ENCODE measurements at places on chromosomes 2 and 18.

GRCh38 chr2:9753276-9753600, 90.0 kb upstream of the TAF1B start:
- peak overlapping the region; percentile 83 for H3K27ac ChIP-seq
- peak overlapping the region; percentile 62 for H3K4me3 ChIP-seq
- H3K36me3 ChIP-seq = no peaks in the 10 kb centered on the region
- H3K4me1 ChIP-seq = peaks cover 60% of the 10 kb centered on the region
- DNase-seq = peak; percentile 54
- H3K27me3 ChIP-seq = peaks cover 50% of the 10 kb centered on the region

- H3K36me3 ChIP-seq = no peaks in the 10 kb centered on the region
- no peaks in the 10 kb centered on the region for H3K27me3 ChIP-seq
- H3K27ac ChIP-seq = no peak overlapping the region
- DNase-seq = no peak
- H3K4me1 ChIP-seq = no peaks in the 10 kb centered on the region
- H3K4me3 ChIP-seq = no peak overlapping the region
Measured at GRCh38 chr18:7068871-7069590, 48.6 kb downstream of the LAMA1 start.

DNA sequence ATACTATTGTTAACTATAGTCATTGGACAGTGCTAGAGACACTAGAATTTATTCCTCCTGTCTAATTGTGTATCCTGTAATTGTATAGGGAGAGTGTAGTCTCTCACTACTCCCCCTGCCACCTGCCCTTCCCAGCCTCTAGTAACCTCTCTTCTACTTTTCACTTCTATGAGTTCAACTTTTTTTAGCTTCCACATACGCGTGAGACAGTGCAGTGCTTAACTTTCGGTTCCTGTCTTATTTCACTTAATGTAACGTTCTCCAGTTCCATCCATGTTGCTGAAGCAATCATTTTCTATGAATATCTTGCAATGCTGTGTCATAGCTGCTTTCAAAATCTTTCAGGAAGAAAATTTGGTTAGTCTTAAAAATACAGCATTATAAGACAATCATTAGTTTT, 22.8 kb upstream of the RUFY4 start:
- H3K27ac ChIP-seq = no peak overlapping the region
- peaks cover 13% of the 10 kb centered on the region for H3K27me3 ChIP-seq
- H3K36me3 ChIP-seq = peaks cover 5% of the 10 kb centered on the region
- peaks cover 7% of the 10 kb centered on the region for H3K4me1 ChIP-seq

DNA sequence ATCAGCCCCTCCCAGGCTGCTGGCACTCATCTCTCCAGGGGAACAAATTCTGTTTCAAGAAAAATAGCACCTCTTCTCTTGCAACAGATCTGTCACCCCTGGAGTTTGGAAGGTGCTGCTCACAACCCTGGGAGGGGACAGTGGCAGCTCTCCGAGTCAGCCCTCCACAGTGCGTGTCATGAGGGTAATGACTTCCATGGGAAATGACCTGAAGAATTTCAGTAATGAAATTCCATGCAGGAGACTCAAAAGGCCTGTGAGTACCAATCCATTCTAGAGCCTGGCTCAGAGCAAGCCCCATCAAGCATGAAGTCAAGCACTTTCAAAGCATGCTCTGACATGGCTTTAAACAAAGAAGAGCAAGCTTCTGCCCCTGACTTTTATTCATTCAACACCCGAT, 276.3 kb upstream of the PARD3B start:
- H3K4me1 ChIP-seq = no peaks in the 10 kb centered on the region
- no peak for DNase-seq
- H3K36me3 ChIP-seq = no peaks in the 10 kb centered on the region
- H3K27ac ChIP-seq = no peak overlapping the region

DNA sequence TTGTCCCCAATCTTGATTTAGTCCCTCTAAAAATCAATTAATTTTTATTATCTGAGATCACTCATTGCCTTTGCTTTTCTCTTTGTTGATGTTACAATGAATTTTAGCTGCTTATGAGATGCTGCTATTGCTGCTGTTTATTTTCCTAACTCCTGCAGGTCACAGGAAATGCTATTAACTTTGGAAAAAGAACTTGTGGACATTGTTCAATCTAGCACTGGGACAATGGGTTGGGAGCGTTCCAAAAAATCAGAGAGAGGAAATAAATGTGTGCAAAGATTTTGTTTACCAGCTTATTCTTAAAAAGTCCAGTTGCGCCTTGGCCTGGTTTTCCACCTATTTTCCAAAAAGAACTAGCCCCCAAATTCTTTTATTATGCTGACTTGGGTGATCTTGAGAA, 268.3 kb downstream of the PTH2R start:
- H3K27me3 ChIP-seq = no peaks in the 10 kb centered on the region
- H3K4me3 ChIP-seq = no peak overlapping the region
- H3K27ac ChIP-seq = no peak overlapping the region
- H3K36me3 ChIP-seq = no peaks in the 10 kb centered on the region
- DNase-seq = no peak

DNA sequence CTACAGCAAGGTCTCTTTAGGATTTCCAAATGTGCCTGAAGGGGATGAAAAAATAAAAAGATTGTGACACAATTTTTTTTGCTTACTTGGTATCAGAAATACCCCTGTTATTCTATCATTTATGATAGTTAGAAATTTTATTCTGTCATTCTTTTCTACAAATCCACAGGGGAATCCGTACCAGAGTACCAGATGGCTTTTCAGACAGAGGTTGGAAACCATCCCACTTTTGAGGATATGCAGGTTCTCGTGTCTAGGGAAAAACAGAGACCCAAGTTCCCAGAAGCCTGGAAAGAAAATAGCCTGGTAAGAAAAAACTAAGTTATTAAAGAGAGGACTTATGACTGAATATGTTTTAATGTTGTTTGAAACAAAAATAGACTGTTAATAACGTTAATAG, 92.6 kb upstream of the FAM117B start:
- no peak for DNase-seq
- no peak overlapping the region for H3K4me3 ChIP-seq
- no peaks in the 10 kb centered on the region for H3K36me3 ChIP-seq
- H3K4me1 ChIP-seq = peaks cover 7% of the 10 kb centered on the region
- H3K27ac ChIP-seq = no peak overlapping the region

DNA sequence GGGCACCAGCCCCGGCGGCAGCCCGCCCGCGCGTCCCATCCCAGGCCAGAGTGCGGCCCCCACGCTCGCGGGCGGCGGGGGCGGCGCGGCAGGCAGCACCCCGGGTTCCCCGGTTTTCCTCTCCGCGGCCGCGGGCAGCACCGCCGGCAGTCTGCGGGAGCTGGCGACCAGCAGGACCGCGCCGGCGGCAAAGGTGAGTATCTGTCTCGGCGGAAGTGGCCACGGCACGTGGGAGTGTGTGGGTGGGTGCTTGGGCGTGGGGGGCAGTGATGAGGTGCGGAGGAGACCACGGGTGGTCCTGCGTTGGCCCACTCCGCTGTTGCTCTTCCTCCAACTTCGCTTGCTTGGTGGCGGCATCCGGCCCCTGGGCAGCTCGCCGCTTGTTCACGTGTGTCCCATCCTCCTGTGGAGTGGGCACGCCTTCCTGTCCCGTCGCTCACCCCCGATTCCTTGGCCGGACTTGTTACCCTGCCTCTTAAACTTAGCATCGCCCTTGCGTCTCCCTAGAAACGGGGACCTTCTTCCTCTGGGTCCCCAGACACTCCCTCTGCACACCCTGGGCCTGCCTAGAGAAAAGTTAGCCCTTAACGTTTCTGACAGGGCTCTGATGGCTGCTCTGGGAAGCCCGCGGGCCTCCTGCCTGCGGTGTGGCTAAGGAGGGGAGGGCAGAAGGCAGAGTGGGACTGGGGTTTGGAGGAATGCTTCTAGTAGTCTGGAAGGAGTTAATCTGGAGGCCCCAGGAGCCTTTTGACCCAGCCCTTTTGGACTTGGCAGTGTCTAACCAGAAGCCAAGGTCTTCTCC, 1.1 kb downstream of the SH3RF3 start:
- peak overlapping the region; percentile 92 for H3K27ac ChIP-seq
- peak; percentile 34 for DNase-seq
- no peaks in the 10 kb centered on the region for H3K36me3 ChIP-seq
- H3K27me3 ChIP-seq = peaks cover 13% of the 10 kb centered on the region
- H3K4me3 ChIP-seq = peak overlapping the region; percentile 90
- H3K4me1 ChIP-seq = peaks cover 45% of the 10 kb centered on the region

DNA sequence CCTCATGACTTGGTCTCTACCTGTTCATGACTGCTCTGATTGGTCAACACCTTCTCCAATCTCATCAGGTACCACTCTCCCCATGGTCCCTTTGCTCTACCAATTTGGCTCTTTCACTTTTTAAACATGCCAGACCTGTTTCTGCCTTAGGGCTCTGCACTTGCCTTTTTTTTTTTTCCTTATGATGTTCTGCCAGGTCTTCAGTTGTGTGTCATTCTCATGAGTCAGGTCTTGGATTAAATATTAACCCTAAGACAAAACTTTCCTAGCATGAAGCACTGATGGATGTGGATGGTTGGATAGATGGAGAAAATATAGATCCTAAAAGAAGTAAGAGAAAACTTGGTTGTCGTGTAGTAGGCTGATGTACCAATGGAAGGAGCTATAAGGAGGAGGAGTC, 219.3 kb downstream of the TTC32 start:
- no peaks in the 10 kb centered on the region for H3K36me3 ChIP-seq
- no peak for DNase-seq
- no peaks in the 10 kb centered on the region for H3K4me1 ChIP-seq
- peaks cover 2% of the 10 kb centered on the region for H3K27me3 ChIP-seq
- H3K4me3 ChIP-seq = no peak overlapping the region
- H3K27ac ChIP-seq = no peak overlapping the region

GRCh38 chr2:56971383-56971974, 787.7 kb downstream of the CCDC85A start:
- no peaks in the 10 kb centered on the region for H3K27me3 ChIP-seq
- H3K36me3 ChIP-seq = no peaks in the 10 kb centered on the region
- no peaks in the 10 kb centered on the region for H3K4me1 ChIP-seq
- no peak for DNase-seq

DNA sequence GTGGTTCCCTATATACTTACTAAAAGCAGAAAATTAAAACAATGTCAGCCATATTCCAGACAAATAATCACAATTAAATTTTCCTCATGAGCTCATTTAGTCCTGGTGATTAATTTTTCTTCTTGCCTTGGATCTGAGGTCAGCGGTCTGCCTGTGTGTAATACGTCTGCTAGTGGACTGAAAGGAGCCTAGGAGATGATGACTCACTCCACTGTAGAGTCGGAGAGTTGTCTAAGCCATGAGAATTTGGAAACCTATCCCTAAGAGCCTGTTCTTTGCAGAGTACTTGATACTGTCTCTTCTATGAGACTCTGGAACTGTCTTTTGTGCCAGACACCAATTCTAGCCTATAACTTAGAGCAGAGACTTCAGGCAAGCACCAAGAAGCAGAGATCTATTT, 94.2 kb upstream of the RAB27B start:
- H3K36me3 ChIP-seq = no peaks in the 10 kb centered on the region
- H3K27me3 ChIP-seq = no peaks in the 10 kb centered on the region
- no peak overlapping the region for H3K27ac ChIP-seq
- DNase-seq = no peak

GRCh38 chr2:9703701-9704221, 73.0 kb upstream of the YWHAQ start:
- no peaks in the 10 kb centered on the region for H3K27me3 ChIP-seq
- no peak overlapping the region for H3K4me3 ChIP-seq
- H3K27ac ChIP-seq = peak overlapping the region; percentile 80
- H3K36me3 ChIP-seq = no peaks in the 10 kb centered on the region
- DNase-seq = peak; percentile 23

DNA sequence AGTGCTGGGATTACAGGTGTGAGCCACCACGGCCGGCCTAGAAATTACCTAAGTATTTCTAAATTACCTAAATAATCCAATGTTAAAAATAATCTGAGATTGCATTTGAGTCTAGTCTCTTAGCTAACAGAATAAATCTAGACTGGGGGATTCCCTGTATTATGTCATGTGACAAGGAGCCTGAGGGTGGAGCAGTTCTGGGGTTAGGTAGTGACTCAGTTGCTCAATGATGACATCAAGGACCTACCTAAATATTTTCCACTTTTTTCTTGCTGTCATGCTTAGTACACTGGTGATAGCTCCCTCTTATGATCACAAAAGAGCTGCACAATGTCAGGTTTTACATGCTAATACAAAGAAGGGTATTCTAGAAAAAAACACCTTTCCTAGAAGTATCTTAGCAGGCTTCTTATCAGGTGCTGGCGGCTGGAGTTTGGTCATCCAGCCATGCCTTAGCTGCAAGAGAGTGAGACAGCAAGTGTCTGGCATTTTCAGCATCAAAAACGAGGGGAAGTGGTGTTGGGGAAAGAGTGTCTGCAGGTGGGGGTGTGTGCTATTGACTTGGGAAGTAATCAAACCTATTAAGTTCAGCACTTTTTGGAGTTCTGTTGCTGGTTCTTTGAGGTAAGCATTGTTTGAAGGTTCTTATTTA, 17.5 kb upstream of the CEP192 start:
- H3K4me1 ChIP-seq = peaks cover 17% of the 10 kb centered on the region
- H3K36me3 ChIP-seq = peaks cover 59% of the 10 kb centered on the region
- no peak for DNase-seq
- peak overlapping the region; percentile 70 for H3K27ac ChIP-seq

DNA sequence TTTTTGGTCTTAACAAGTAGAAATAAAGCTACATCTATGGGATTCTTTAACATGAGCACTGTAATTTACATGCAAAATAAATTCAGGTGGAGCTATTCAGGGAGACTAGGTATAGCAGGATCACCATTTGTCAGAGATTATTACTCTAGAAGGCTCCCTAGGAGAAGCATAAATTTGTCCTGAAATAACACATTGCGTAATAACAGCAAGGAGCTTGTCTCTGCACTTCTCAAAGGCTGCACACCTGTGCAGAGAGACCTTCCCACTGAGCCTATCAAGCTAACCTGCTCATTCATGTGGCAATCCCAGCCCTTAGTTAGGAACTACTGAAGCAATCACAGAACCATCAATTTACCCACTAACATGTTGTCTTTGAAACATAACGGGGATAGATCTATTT, 437.4 kb upstream of the MC4R start:
- DNase-seq = no peak
- H3K27me3 ChIP-seq = no peaks in the 10 kb centered on the region
- H3K36me3 ChIP-seq = no peaks in the 10 kb centered on the region

DNA sequence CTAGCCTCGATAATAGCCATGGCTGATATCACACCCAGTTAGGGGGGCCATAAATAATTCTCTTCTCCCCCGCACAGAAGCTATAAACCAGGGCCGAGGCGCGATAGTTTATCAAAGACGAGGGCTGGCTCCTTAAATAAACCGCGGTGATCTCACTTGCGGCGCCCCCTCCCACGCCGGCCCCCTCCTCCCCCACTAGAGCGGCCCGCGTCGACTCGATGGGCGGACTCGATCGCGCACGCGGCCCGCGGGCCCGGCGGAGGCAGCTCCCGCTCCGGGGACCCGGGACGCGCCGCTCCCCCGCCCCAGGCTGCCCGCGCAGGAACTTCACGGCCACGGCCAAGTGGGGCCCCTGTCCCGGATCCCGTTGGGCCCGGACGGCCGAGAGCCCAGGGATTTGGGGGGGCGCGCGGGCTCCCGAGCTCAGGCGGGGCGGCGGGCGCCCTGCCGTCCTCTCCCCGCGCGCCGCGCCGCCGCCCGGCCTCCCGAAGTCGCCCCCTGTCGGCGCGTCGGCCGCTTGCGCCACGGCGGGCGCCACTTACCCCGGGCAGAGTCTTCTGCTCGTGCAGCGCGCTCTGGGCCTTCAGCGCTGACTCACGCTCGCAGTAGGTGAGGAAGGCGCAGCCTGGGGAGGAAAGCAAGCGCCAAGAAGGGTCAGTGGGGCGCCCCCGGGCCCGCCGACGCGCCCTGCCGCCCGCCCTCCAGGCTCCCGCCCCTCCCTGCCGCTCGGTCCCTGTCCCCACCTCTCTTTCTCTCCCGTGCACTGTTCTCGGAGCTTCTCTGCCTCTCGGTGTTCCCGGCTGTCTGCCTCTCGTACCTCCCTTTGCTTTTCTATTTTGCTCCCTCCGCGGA, 80.4 kb downstream of the CELF4 start:
- H3K27me3 ChIP-seq = peaks cover 57% of the 10 kb centered on the region
- H3K27ac ChIP-seq = no peak overlapping the region
- H3K4me3 ChIP-seq = no peak overlapping the region
- H3K4me1 ChIP-seq = no peaks in the 10 kb centered on the region
- DNase-seq = peak; percentile 23
- H3K36me3 ChIP-seq = no peaks in the 10 kb centered on the region
